ENCODE measurements at places on chromosomes 6 and 20.

DNA sequence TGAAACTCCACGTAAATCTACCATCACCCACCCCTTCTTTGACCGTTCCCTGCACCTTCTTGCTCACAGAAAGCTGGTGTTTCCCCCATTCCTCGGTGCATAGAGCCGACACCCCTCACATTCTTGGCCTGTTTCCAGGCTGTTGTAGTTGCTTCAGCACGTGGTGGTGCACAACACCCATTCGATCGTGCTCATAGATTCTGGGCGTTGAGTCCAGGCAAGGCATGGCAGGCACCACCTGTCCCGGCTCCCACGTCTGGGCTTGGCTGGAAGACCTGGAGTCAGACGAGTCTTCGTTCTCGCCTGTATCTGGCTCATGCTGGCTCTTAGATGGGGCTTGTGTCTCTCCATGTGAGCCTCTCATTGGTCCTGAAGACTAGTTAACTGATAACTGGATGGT lies 100.6 kb downstream of the FAM120B start:
- DNase-seq, result no peak

DNA sequence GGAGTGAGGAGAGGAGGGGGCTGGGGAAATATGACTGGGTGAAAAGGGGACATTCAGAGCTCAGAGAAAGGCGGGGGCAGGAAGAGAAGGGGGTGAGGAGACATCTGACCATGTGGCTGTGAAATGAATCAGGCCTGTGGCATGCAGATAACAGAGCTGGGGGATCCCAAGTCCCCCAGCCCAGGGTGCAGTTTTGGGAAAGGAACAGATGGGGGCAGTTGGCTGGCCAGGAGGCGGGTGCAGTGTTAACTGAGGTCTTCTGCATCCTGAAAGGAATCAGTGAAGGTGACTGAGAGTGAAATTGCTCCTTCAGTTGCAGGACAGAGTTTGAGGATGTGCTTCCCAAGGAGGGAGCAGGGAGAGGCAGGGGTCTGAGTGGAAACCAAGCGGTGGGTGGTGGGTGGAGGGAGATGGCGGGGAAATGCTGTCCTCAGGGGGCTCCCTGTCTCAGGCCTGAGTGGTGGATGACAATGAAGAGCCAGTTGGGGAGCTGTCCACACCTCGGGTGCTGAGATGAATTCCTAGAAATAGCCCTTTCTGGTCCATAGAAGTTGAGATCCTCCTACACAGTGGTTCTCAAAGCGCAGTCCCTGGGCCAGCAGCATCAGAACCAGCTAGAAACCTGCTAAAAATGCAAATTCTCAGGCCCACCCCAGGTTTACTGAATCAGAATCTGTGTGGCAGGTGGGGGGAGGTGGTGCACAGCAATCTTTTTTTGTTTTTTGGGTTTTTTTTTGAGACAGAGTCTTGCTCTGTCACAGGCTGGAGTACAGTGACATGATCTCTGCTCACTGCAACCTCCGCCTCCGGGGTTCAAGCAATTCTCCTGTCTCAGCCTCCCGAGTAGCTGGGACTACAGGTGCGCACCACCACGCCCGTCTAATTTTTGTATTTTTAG lies 26.0 kb upstream of the CCDC167 start:
- no peak for DNase-seq

DNA sequence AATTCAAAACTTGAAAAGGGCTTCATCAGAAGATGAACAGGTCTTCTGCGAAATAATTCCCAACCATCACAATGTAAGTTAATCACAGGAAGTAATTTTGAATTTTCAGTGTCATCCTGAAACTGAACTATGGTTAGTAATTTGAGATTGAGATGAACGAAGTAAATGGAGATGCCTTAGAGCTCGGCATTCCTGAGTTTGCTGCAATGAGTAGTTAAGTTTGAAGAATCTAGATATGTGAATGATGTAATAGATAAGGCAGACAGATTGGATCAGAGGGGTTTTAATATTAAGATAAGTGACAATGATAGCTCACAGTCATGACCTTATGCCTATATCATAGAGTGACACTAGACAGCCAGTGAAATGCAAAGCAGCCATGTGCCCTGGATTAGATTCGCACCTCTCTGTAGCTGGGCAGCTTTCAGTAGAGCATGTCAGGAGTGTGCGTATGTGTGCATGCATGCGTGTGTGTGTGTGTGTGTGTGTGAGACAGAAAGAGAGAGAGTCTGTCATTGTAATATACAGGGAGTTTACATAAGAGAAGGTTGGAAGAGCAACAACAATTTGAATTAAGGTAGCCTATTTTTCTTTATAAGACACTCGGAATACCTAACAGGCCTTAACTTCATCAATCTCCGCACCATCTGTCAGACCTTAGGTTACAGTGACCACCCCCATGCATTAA lies 233.0 kb downstream of the GMPR start:
- no peak for DNase-seq

DNA sequence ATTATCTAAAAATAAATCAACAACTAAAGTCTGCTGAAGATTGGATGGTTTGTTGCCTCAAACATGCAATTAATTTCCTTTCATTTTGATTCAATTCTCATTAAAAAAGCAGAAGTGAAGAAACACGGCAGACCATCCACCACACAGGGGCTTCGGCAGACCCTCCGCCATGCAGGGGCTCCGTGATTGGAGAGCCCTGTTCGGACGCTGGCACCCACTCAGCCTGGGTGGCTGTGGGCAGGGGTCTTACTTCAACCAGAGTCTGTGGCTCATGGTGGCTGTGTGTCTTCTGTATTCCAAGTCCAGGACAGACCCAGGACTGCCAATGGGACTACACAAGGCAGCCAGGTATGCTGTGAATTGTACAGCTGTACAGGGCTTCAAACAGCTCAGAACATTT lies 86.9 kb upstream of the FRMD1 start:
- DNase-seq, result no peak

GRCh38 chr6:20692023-20692422 lies 157.8 kb downstream of the CDKAL1 start:
- DNase-seq, result no peak

DNA sequence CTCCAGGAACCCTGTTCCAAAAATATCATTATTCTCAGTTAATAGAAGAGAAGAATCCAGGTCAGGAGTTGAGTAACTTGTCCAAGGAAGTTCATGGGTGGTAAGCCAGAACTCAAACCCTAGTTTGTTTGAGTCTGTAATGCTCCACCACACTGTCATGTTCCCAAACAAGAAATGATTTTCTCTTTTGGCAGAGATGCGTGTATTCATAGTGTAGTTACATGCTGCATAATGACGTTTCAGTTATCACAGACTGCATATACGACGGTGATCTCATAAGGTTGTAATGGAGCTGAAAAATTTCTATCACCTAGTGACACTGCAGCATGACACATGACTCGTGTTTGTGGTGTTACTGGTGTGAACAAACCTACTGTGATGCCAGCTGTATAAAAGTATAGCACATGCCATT lies 102.6 kb downstream of the TULP4 start:
- DNase-seq, result no peak

- DNase-seq, result no peak
Measured at GRCh38 chr20:6769903-6770785, 2.7 kb downstream of the BMP2 start.
